ENCODE measurements at places on chromosomes 4 and X.

DNA sequence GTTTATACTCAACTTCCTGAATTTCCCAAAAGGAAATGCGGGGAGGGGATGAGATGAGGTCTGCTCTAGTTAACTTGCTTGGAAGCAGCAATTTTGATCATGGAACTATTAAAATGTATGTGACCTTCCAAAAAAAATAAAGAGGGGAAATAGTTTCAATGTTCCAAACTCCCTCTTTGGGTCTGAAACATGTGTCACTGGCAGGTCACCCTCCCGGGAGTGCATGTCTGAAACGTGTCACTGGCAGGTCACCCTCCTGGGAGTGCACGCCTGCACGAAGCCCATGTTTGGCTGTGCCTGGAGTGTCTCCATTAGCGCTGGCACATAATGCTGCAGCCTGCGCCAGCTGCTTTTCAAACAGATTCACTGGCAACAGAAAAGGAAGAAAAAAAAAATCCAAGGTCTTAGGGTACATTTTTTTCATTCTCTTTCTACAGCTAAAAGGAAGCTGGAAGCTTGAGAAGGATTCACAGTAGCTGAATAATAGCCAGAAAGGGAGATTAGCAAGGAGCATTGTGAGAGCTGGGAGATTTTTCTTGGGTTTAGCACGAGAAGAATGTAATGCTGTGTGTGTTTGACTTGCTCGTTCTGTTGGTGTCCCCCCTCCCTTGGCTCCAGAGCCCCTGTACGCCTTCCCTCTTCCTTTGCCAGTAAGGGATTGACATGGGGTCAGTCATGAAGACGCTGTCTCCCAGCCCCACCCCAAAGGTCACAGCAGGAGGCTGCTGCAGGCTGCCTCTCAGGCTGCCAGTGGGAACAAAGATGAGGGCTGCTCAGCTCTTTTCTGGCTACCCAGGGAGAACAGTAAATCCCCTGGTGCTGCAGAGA, 39.2 kb upstream of the TLR3 start:
- DNase-seq, result no peak

DNA sequence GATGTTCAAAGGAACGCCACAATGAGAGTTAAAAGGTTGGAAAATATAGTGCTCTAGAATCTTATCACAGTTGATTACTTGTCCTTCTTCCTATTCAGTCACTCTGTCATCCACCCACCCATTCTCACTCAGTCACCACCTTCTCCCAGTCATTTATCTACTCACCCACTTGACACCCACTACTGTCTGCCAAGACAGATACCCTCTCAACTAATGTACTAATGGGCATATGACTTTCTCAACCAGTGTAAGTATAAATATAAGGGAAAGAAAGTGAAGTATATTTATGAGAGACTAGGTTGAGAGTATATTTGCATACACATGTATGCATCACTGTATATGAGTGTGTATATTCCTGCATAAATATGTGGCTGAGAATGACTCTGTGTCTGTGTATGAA, 20.0 kb downstream of the MID2 start:
- DNase-seq, result no peak

GRCh38 chr4:167185465-167185864, 48.8 kb downstream of the SPOCK3 start:
- no peak for DNase-seq

- DNase-seq, result no peak
Measured at GRCh38 chr4:20944961-20945360, 244.7 kb downstream of the PACRGL start.

- DNase-seq, result no peak
Measured at GRCh38 chrX:30219372-30219771, 4.0 kb downstream of the MAGEB2 start.

GRCh38 chr4:33104273-33104672, 2384.1 kb downstream of the PCDH7 start:
- DNase-seq, result no peak
